ENCODE measurements at places on chromosomes 5 and 9.
A peak's percentile ranks its signal among the peaks of the same experiment; 100 is the strongest.

GRCh38 chr5:41641621-41642020 is 131.2 kb upstream of the PLCXD3 start:
- DNase-seq, result peak; percentile 33

DNA sequence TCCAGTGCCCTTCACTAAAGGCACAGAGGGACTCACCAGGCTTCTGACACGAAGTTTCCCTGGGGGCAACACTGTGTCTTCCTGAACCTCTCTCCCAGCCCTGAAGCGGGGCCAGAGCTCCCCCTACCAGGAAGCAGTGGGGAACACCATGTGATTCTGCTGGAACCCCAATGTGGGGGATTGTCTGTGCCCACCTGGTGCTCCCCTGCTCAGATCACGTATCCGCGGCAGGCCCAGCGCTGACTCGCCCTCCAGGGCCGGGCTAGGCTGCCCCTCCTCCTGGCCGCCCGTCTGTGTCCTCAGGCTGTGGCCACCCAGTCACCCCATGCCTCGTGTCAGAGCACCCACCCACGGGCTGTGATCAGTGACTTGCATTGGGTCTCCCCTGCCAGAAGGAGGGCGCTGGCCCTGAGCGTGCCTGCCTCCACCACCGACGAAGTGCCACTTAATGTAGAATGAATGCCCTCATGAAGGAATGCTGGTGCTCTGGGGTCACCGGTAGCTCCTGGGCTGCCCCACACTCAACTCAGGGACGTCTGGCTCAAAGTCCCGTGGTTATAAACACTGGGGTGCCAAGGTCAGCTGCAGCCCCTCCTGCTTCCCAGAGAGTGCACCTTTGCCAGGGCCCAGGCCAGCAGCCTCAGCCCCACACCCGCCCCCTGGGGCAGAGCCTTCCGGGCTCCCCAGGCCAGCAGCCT is 22.1 kb downstream of the SARDH start:
- no peak for DNase-seq

- peak; percentile 2 for DNase-seq
Observed at GRCh38 chr5:109529520-109529919, 119.7 kb upstream of the PJA2 start.

DNA sequence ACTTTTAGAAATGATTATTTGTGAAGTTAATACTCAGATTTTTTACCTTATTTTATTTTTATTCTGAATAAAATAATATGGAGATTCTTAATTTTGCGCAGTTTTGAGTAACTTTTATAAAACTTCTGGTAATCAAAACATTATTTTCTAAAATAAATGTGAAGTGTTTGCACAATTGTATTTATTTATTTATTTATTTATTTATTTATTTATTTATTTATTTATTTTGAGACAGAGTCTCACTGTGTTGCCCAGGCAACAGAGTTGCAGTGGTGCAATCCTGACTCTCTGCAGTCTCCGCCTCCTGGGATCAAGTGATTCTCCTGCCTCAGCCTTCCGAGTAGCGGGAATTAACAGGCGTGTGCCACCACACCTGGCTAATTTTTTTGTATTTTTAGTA is 73.5 kb downstream of the RPS6 start:
- DNase-seq, result no peak

- DNase-seq, result peak; percentile 62
Observed at GRCh38 chr9:130701059-130702022, 7.8 kb downstream of the EXOSC2 start.

DNA sequence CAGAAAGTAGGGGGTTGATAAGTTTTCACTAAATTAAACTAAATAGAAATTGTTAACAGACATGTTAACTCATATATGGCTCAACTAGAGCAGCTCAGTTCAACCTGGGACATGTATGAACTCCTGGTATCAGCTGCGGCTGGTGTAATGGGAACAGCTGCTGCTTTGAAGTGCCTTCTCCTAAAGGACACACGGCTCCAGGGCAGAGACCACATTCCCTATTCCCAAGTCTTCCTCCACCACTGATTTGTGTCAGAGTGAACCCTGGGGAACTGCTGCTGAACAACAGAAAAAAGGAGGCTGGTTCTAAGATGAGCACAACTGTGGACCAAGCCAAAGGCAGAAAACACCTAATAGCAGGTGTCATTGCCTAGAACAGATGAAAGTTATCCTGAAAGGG is 71.1 kb downstream of the MAPKAP1 start:
- no peak for DNase-seq

- DNase-seq, result no peak
Observed at GRCh38 chr9:92754091-92754745, 10.4 kb downstream of the BICD2 start.

DNA sequence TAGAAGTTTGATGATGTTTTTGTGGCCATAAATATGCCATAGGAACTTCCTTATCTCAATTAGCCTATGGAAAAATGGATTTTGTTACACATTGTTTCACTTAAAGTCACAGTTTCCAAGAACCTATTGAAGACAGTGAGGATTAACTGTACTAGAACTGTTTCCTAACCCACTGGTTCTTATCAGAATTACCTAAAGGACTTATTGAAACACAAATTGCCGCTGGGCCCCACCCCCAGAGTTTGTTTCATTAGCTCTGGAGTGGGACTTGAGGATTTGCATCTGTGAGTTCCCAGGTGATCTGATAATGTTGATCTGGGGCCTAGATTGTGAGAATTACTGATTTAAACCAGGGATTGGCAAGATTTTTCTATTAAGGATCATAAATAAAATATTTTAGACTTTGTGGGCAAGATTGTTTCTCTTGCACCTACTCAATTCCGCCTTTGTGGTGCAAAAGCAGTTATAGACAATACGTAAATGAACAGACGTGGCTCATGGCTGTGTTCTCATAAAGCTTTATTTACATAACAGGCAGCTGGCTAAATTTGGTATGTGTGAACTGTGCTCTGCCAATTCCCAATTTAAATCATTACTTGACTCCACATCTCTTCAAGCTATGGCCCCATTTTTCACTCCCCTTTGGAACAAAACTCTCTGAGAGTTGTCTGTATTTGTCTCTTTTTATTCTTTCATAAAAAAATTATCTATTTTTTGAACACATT is 9.3 kb downstream of the JAK2 start:
- no peak for DNase-seq

GRCh38 chr9:86322973-86323644 is 31.1 kb downstream of the TUT7 start:
- DNase-seq, result peak; percentile 95

DNA sequence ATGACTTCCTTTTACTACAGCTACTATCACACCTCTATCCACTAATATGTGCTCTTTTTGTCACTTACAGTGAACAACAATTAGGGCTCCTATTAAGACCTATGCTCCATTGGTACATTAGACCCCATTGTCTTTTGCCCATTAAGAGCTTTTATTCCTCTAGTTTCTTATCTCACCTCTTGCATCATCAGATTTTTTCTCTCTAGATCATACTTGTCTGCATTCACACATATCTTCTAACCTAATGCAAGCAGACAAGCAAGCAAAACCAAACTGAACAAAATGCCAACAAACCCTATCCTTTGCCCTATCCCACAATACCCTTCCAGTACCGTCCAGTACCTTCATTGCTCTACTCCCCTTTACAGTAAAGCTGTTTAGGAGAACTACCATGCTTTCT is 10.1 kb upstream of the RBM27 start:
- no peak for DNase-seq

DNA sequence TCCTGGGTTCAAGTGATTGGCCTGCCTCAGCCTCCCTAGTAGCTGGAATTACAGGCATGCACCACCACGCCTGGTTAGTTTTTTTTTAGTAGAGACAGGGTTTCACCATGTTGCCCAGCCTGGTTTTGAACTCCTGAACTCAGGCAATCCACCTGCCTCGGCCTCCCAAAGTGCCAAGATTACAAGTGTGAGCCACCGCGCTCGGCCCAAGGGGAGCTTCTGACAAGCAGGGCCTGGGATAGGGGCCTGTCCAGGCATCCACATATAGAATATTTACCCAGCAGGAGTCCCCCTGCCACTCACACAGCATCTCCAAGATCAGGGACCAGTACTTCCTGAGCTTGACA is 10.1 kb downstream of the IRF1 start:
- no peak for DNase-seq

DNA sequence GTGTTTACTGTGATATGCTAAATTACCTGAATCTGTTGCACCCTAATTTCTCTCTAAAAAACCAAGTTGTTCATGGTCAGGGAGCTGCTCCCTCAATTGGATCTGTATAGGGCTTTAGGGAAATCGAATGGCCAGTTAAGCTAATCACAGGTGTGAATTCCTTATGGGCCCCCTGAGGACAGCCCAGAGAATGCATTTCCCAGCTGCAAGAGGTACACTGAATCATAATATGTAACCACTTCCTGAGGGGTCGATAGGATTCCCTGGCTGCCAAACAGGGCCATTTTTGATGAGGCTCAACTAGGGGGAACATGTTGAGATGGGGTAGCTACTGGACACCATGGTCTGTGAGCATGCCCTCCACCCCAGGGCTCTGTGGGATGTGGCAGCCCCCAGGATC is 478.6 kb downstream of the CCDC171 start:
- DNase-seq, result no peak

- no peak for DNase-seq
Observed at GRCh38 chr9:137256856-137257255, 1.7 kb downstream of the NELFB start.

GRCh38 chr5:4563400-4563799 is 576.7 kb upstream of the ADAMTS16 start:
- no peak for DNase-seq

GRCh38 chr9:81389569-81389993 is 299.8 kb downstream of the TLE1 start:
- peak; percentile 99 for DNase-seq

- DNase-seq, result no peak
Observed at GRCh38 chr5:18720002-18720401, 1085.7 kb downstream of the TAF11L14 start.

- DNase-seq, result no peak
Observed at GRCh38 chr9:13263511-13263910, 16.0 kb downstream of the MPDZ start.

- DNase-seq, result peak; percentile 95
Observed at GRCh38 chr9:93119953-93120845, 13.9 kb downstream of the NINJ1 start.

GRCh38 chr5:68189171-68189570 is 26.4 kb upstream of the PIK3R1 start:
- DNase-seq, result no peak

DNA sequence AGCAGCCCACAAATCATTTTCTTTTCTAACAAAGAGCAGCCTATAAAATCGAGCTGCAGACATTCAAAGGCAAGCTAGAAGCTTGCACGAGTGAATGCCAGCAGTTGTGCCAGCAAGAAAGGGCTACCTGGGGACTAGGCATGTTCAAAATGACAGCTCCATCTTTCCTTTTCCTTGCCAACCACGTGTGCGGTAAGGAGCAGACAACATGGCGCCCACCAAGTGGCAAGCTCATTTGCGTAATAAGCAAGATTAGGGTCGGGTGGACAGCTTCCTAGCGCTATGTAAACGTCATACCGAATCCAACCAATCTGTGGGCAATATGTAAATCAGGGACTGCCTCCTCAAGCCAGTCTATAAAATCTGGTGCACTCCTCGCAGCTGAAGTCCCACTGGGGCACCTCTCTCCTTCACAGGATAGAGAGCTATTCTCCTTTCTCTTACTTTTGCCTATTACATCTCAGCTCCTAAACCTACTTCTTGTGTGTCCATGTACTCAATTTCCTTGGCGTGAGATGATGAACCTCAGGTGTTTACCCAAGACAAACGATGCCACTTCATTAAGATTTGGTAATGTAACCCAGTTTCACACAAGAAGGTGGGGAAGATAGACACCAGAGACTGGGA is 22.5 kb upstream of the SPARC start:
- no peak for DNase-seq

DNA sequence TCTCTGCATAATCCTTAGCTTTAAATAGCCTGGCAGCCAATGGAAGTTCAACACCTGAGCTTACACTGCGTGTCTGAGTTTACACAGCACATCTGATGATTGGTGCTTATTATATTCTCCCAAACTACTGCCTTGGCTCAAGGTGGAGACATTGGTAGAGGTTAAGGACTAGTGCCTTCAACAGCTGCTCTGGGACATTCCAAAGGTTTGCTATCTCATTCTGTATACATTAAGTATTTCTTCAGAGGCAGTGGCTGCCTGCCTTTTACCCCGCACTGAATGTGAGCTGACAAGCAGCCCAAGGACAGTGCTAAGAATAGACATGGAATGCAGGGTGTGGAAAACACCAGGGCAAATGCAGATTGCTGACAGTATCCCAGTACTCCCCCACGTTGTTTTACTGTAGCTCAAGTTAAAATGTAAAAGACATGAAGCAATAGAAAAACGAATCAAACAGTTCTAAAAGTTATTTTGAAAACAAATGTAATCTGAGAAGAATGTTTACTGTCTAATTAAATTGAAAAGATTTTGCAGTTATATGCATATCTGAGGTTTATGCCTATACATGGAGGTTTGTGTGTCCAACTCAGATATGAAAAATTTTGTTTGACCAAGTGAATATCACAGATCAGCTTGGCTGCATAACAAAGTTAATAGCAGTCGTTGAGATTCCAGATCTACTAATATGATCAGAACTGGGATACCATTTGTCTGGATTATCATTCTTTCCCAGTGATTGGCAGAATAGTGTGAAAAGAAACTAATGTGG is 1.8 kb downstream of the HSPB3 start:
- peak; percentile 85 for DNase-seq

DNA sequence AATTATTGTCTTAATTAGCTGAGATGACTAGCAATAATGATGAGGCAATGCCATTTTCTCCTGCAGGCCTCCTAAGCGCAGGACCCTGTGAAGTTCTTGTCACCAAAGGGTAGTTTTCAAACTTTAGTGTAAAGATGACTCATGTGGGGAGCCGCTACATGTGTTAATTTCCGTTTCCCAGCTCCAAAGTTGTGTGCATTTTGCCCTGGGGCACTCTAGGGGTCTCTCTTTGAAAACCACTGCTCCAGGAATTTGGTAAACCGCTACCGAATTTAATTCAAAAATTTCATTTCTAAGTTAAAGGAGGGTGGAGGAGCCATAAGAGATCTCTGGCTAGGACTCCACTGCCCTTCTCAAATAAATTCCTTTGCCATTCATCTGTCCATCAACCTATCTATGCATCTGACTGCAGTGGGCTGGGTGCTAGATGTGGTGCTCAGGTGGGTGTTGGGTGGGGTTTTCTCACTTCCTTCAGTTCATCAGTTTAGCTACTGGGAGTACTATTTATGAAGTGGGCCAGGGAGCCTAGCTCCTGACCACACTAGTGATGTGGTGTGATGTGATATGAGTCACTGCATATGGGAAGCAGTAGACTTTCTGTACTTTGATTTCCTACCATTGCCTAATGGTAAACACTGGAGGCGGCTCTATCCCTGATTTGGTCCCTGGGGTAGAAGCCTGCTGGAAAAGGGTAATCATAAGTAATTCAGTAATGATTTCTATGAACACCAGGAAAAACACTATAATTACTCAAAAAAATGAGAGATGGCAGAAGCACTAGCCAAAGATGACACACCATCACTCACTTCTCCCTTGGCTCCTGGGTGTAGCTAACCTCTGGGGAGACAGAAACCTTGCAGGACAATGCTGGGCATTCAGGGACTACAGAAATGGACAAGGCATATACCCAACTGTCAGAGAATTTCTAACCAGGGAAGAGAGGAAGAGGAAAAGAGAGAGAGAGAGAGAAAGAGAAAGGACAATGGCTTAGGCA is 4.0 kb upstream of the ZSWIM6 start:
- peak; percentile 90 for DNase-seq

All from HCEC 1CT (cell line).